Calu3 (cell line): ENCODE measurements at places on chromosomes 11 and 22. TPM values are rescaled to one million over a fixed set of nuclear protein-coding genes. Genes with fewer than 3 reads are reported as not detected.

Gene TMPRSS5
- 7.4 and 9.6 TPM in 2 replicates for total RNA-seq

GRCh38 chr22:17130199-17130598 is 9.0 kb upstream of the TMEM121B start:
- no peaks in the 10 kb centered on the region for H3K4me1 ChIP-seq
- no peak overlapping the region for H3K27ac ChIP-seq
- H3K36me3 ChIP-seq = peaks cover 9% of the 10 kb centered on the region
- peaks cover 1% of the 10 kb centered on the region for H3K27me3 ChIP-seq
- DNase-seq = no peak
- no peak overlapping the region for H3K4me3 ChIP-seq

DNA sequence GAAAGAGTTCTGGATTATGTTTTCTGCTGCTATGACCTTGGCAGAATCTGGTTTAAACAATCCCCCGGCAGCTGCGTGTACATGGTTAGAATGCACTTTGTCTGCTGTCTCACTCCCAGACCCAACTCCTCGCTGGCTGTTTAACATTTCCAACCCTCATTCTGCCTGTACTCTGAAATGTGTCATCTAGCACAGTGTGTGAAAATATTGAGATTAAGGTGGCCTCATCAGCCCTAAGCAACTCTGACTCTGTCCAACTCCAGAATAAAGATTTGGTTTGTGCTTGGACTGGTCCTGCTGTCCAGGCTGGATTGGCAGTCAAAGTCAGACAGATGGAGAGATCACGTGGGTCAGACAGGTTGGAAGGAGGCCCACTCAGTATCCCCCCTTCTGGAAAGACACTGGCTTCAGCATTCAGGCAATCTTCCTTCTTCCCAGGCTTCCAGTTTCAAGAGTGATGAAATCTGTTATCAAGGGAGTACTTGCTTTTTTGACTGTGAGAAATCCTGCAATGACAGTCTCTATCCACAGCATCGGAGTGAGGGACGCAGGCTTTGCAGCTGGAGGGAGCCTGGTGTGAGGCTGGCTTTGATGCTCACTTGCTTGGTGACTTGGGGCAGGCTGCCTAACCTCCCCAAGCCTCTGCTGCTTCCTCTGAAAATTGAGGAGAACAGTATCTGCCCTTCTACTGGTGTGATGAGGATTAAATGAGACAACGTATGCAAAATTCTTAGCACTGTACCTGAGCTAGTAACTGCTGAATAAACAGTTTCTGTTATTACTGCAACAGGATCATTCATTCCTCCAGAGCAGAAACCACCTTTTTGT is 29.8 kb downstream of the ABTB2 start:
- H3K27ac ChIP-seq = no peak overlapping the region
- H3K4me1 ChIP-seq = peaks cover 43% of the 10 kb centered on the region
- H3K27me3 ChIP-seq = no peaks in the 10 kb centered on the region
- H3K4me3 ChIP-seq = no peak overlapping the region

DNA sequence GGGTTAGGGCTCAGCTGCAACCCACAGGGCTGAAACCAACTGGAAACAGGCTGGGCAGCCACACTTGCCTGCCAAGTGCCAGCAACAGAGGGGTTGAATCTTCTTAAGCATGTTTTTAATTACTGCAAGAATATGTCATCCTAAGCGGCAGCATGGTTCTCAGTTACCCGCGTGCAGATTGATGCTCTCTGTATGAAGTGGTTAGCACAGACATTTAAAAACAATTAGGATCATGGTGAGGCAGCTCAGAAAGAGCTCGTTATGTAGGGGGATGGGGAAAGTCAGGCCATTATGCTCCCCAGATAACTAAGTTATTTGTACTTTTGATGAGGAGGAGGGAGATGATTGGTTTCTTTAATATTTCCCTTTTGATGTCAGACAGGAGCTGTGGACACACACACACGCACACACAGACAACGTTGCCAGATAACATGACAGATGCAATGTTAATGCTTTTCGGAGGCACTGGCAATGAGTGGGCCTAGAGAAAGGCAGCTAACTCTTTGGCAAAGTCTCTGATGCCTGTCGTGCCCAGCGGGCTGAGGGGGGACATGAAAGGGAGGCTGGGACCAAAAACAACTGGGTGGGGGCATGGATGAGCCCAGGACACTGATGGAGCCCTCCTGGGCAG is 389.7 kb downstream of the NXPE2 start:
- H3K4me3 ChIP-seq = no peak overlapping the region
- no peaks in the 10 kb centered on the region for H3K36me3 ChIP-seq
- H3K27ac ChIP-seq = no peak overlapping the region
- H3K4me1 ChIP-seq = no peaks in the 10 kb centered on the region
- no peak for DNase-seq

DNA sequence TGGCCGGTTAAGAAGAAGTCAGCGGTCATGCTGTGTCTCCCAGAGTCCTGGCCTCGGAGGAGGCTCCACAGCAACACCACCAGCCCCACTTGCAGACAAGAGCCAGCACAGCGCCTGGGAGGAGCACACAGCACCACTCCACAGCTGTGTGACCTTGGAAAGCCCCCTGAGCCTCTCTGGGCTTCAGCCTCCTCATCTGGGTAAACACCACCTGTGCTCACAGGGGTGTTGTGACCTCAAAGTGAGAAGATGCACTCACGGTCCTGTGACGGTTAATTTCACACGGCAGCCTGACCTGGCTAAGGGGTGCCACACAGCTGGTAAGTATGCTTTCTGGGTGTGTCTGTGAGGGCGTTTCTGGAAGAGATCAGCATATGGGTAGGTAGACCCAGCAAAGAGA is 54.7 kb downstream of the PHF21B start:
- H3K27me3 ChIP-seq = peaks cover 100% of the 10 kb centered on the region
- H3K4me1 ChIP-seq = no peaks in the 10 kb centered on the region
- no peaks in the 10 kb centered on the region for H3K36me3 ChIP-seq
- no peak overlapping the region for H3K27ac ChIP-seq
- no peak for DNase-seq
